Right kidney (tissue), 9 donors: ENCODE measurements at places on chromosomes 16 and 17.

DNA sequence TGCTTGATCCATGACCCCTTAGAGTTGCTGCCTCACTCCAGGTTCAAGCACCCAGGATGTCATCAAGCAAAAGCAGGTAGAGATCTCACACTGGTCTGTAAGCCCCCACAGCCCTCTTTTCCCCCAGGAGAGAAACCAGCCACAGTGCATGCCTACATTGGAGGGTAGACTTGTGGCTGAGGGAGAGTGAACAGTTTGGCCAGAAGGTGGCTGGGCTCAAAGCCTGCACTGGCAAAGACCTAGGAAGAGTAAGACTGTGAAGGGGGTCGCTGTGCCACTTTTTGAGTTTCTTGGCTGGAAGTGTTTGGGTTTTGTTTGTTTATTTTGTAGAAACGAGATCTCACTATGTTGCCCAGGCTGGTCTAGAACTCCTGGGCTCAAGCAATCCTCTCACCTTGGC lies 28.5 kb downstream of the HOXB1 start:
- DNase-seq: no peak

DNA sequence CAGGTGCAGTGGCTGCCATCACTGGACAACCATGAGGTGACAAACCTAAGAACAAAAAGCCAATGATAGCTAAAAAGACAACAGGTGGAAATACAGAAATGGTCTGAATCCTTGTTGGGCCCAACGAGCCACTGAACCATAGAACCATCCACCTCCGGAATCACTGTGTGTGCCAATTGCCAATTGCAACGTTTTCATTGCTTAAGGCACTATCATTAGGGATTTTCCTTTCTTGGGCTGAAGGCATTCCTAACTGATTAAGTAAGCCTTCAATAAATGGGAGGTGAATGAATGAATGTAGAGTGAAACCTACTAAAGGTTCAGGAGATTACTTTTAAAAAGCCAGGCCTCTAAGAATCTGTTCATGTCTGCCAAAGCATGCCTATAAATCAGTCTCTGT lies 3.6 kb downstream of the USP31 start:
- DNase-seq: no peak

DNA sequence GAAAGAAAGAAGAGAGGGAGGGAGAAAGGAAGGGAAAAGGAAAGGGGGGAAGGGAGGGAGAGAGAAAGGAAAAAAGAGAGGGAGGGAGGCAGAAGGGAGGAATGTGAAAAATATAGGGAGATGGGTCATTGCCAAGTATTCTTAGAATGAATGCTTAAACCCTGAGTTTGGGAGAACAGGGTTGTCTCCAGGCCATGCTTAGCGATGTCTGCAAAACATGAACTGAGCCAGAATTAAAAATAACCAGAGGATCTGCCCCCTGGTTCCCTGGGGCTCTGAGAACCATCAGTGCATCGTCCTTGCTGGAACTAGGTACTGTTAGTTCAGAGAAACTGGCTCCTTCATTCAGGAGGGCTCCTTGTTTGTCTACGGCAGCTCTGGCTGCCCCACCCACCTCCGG lies 170.4 kb downstream of the IRX5 start:
- DNase-seq: no peak

GRCh38 chr16:59612094-59612493 lies 878.0 kb upstream of the GOT2 start:
- DNase-seq: no peak

DNA sequence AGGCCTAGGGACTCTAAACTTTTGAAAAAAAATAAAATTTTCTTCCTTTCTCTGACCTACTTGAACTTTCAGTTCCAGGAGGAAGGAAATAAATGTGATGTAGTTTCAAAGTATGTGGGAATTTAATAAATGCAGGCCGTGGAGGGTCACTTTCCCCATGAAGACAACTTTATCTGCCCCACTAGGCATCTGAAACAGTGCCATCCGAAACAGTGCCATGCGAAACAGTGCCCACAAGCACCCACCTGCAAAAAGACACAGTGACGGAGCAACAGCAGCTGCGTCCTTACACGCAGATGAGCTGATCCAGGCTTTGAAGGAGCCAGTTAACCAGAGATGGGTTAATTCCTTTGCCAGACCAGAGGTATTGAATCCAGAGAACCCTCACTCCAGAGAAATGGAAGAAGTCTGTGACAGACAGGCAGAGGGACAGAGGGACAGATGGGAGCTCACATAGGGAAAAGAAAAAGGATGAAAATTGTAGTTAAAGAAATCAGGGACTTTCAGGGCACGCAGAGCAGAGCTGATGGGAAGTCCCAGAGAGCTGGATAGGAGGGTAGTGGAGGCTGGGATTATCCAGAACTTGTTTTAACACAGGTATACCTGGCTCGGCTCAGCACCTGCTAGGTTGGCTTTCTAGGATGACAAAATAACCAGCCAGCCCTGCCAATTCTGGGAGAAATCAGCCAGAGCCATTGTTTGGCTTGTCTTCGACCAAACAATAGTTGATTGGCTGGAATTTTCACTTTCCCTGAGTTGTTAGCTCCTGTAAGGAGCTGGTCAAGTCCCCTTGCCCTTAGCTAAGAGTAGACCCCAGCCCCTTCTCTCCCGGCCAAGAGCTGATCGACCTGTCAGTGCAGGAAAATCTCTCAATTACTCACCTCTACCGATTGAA lies 17.1 kb upstream of the HOXB13 start:
- DNase-seq: no peak

DNA sequence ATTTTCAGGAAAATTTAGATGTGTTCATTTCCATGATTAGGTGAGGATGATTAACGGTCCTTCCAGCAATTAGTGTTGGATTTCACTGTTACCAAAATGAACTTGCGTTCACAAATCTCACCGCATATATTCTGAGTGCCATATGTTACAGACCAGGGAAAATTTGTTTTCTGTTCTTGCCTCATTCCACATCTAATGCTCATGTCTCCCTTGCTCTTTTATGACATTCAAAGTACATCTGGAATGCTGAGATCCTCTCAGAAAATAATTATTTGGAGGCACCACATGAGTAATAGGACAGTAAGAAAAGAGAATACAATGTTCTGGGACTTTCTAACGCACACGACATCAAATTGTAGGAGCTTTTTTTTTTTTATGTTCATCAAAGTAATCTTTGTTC lies 406.5 kb downstream of the SHISA9 start:
- DNase-seq: no peak

DNA sequence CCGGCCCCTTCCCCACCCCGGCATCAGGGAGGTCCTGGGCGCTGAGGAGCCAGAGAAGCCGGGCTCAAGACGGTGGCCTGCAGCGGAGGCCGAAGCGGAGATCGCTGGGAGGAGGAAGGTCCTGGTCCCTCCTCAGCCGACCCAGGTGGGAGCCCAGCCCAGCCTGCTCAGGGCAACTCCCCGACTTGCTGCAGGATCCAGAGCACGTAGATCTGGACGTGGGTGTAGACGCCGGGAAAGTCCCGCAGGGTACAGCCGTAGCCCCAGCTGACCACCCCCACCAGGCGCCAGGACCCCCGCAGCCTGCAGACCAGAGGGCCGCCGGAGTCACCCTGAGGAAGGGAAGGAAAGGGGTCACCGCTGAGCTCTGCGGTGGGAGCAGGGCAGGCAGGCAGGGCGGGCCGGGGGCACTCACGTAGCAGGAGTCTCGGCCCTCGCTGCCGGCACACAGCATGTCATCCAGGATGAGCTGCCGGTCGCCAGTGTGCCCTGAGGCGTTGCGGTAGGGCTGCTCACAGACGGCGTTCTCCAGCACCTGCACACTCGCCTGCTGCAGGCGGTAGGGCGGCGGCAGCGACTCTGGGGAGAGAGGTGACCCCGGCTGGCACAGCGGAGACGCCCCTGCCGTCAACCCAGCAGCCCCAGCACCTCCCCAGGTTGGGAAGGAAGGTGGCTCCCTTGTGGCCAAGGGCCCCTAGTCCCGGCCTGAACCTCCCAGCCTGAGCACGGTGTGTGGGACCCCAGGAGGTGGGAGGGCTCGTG lies 5.4 kb downstream of the TPSD1 start:
- no peak for DNase-seq

DNA sequence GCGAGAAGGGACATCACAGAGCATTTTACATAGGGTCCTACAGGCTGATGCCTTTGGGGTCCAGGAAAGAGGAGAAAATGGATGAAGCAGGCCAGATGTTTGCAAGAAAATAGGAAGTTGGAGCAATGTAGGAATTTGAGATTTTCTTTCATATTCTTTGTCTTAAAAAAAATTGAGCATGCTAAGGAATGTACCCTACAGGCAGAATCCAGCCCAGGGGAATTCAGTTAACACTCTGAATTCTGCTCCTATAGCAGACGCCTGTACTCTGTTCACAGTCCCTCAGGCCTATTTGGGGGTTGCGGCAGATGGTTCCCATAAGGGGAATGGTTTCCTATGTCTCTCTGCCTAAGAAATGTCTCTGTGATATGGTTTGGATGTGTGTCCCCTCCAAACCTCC lies 393.7 kb upstream of the C16orf82 start:
- DNase-seq: no peak

DNA sequence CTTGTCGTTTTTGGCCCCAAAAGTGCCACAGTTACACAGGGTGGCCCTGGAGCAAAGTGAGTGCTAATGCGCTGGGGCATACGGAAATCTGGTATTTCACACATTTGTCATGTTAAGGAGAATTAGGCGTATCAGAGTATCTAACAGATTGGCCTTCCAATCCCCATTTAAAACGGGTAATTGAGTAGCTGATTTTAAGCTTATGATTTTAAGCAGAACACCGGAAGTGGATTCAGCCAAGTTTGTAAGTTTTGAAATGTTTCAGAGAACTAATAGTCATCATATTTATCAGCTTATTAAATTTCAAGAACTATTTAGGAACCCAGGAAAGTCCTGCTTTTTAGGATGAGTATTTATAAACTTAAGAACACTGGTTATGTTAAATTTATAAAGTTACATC lies 19.5 kb downstream of the LRRC75A start:
- DNase-seq: no peak

GRCh38 chr16:28187595-28188004 lies 24.2 kb downstream of the XPO6 start:
- no peak for DNase-seq

DNA sequence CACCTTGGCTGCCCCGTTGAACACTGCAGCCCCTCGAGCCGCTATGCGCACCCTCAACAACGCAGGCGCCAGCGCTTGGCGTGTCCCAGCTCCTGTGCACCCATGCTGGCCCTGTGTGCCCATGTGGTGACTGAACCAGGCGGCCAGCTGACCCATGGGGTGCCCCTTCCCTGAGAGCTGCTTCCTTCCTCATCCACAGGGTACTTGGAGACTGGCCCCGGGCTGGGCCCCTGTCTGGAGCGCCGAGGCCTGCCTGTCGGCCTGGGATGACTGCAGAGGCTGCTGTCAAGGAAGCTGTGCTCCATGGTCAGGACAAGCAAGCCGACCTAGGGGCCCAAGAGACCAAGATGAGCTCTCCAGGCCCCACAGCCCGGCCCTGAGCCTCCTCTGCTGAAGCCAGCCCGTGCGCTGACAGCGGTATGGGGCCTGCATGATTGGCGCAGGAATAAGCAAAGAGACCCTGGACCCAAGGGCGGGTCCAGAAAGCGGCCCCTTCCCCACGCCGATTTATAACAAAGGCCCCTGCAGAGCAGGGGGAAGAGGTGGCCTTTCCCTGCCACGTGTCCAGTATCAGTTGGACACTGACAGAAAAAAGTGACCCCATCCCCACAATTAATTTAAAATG lies 21.6 kb upstream of the BAHCC1 start:
- DNase-seq: no peak

- DNase-seq: no peak
Measured at GRCh38 chr16:66513111-66513723, 36.7 kb downstream of the TK2 start.

DNA sequence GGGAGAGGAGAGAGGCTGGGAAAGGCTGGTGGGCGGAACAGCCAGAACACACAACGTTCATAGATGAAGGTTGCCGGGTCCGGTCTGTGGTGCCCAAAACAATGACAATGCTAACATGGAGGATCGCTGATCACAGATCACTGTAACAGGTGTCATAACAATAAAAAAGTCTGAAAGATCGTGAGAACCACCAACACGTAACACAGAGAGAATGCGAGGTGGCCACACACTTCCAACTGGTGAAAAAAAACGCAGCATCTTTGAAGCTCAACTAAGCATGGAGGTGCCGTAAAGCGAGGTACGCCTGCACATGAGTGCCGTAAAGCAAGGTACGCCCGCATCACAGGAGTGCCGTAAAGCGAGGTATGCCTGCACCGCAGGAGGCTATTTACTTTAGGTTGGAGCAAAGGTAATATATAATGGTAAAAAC lies 42.3 kb downstream of the ABR start:
- DNase-seq: no peak

GRCh38 chr16:23682181-23682580 lies 3.5 kb downstream of the PLK1 start:
- DNase-seq: no peak

- no peak for DNase-seq
Measured at GRCh38 chr17:10428781-10429180, 7.0 kb upstream of the MYH8 start.

GRCh38 chr16:82160226-82160625 lies 9.8 kb downstream of the MPHOSPH6 start:
- DNase-seq: no peak

DNA sequence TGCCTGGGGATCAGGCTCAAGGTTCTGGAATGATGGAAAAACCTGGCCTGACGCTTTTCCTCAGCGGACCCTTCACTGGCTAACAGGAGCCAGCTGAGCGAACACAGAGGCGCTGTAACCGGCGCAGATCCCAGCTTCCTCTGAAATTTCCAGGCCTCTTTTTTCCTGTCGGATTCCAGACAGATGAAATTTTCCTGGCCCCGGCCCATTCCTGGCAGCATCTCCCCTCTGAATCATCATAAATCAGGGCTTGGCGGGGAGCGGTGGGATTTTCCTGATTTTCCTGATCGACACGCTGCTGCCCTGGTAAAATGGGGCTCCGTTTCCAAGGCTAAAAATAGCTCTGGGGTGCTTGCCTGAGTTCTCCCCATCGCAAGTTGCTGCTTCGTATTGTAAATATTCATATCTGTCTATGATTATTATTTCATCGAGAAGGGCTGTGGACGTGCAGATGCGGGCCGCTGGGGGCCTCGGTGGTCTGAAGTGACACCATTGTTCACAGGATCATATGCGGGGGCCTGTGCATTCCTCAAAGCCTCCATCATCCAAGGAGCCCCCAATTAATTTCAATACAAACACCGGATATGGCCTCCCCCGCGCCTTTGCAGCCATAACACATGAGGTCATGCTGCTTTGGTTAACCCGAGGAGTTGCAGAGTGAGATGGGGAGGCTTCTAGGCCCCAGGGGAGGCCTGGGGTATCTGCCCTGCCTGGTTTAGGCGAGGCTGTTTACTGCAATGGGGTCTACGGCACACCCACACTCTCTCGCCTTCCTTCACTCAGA lies 45.8 kb upstream of the ETV4 start:
- peak; percentile 63 for DNase-seq

- DNase-seq: no peak
Measured at GRCh38 chr16:81821436-81822128, 42.5 kb downstream of the PLCG2 start.

- no peak for DNase-seq
Measured at GRCh38 chr16:49788986-49789385, 66.9 kb downstream of the ZNF423 start.

GRCh38 chr17:76570877-76571471 lies 14.7 kb downstream of the ST6GALNAC2 start:
- no peak for DNase-seq

DNA sequence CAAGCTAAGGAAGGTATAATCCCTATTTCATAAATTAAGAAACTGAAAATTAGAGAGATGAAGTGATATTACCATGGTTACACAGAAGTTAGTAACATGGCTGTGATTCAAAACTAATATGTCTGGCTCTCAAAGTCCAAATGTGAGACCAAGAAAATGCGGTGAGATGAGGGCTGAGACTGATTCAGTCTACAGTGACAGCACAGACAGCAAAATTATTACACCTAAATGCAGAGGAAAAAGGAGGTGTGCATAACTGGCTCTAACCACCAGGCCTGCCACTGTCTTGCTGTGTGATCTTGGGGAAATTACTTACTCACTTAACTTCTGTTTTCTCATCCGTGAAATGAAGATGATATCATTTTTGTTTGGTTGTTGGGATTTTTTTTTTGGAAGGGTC lies 270.0 kb upstream of the SOX9 start:
- no peak for DNase-seq
